ENCODE measurements at places on chromosomes 4 and X.

GRCh38 chrX:151973060-151973661 is 1.3 kb downstream of the GABRE start:
- DNase-seq: no peak

- DNase-seq: no peak
Measured at GRCh38 chrX:45743081-45743533, 542.4 kb upstream of the DIPK2B start.

DNA sequence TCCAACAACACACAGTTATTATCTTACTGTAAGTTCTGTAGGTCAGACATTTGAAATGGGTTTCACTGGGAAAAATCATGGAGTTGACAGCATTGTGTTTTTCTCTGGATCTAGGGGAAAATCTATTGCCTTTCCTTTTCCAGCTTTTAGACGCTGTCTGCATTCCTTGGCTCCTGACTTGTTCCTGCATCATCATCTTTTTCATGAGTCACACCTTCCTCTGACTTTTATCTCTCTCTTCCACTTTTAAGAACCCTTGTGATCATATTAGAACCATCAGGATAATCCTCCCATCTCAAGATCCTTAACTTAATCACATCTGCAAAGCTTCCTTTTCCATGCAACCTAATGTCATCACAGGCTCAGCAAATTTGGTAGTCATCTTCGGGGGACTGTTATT is 1454.8 kb downstream of the RPA4 start:
- DNase-seq: no peak

DNA sequence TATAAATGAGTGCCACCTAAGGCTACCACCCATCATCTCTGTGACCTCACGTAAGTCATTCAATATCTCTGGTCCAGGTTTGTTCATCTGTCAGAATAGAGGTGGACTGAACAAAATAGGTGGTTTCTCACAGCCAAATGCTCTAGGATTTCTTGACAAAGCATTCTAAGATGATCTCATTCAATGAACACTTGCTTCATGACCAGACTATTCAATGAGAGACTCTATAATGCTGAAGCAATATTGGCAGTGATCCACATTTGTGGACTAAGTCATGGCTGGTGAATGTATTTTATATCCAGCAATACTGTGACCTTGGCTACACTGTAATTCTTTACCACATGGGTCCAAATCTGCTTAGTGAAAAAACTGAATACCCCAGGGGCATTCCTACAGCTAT is 37.9 kb downstream of the LDB2 start:
- DNase-seq: no peak

- no peak for DNase-seq
Measured at GRCh38 chr4:113820108-113820507, 58.6 kb upstream of the CAMK2D start.

- no peak for DNase-seq
Measured at GRCh38 chrX:37409278-37409677, 60.1 kb downstream of the PRRG1 start.

DNA sequence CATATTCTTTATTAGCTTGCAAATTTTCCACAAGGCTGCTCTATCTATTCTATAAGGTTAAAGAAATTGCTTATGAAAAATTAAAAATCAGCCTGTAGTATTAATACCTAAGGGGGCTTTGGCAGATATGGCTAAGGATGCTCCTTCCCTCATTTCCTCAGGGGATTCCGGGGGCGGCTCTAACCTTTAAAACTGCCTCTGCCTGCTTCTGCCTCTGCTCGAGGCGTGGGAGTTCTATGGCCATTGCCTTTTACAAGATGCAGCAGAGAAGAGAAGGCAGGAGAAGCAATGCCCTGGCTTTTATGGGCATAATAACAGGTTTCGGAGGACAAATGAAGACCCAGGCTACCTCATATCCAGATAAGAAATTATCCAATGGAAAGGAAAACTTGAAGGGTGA is 8.6 kb upstream of the CDKN2AIP start:
- DNase-seq: no peak

DNA sequence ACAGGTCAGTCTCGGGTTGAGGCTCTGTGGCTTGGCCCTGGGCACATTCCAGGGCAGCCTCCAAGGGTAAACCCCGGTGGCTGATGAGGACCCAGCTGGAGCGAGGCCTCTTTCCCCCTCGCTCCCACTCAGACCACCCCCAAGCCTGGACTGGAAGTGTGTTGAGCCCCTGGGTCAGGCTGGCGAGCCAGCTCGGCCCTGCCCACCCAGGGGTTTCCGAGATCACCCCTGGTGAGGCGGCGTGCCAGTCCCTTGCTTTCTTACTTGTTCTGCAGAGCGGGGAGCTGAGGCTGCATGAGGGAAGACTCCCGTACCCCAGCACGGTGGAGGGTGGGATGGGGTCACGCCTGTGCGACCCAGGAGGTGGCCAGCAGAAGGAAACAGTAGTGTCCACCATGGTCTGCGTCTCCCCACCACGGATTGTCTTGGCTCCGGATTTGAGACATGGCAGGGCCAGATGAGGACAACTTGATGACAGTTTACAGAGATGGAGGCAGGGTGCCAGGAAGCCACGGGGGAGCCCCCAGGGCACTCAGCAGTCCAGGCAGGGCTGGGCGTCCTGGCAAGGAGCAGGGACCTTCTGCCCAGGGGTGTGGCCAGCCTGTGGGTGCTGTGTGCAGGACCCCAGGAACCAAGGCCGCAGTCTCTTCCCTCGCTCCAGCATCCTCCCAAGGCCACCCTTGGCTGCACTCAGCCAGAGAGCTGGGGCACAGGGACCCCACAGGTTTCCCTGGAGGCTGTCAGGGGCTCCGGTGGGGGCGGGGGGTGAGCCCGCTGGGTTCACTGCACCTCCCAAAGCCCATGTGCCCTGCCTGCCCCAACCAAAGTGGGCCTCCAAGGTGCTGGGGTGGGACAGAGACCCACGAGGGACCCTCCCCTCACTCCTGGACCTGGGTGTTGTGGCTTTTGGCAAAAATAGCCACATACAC is 6.6 kb upstream of the FGFRL1 start:
- DNase-seq: no peak

- no peak for DNase-seq
Measured at GRCh38 chr4:129218360-129218759, 122.4 kb downstream of the C4orf33 start.

GRCh38 chr4:69092980-69093568 is 3.2 kb upstream of the UGT2B7 start:
- no peak for DNase-seq

Measured in H54 (cell line).